Pons (tissue), 1 donor: ENCODE measurements at places on chromosomes 1 and 21.

GRCh38 chr21:43654806-43655489 is 4.3 kb downstream of the HSF2BP start:
- no peak for DNase-seq

DNA sequence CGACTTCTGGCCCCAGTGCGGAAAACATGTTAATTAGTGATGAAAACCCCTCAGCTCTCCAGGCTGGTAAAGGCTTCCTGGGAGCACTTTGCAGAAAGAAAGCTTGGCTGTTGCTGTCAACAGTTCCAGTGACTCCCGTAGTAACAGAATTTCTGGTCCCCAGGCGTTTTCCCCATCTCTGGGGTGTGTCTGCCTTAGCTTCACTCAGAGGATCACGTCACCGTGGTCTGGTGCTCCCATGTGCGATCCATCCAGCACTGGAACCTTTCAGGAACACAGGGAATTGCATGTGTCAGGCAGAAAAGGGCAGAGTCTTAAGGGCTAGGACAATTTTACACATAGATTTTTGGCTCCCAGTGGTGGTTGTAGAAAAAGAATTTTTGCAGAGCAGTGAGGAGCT is 470.4 kb upstream of the USP24 start:
- DNase-seq: no peak

GRCh38 chr21:46033410-46034400 is 52.1 kb downstream of the COL6A1 start:
- DNase-seq: no peak

DNA sequence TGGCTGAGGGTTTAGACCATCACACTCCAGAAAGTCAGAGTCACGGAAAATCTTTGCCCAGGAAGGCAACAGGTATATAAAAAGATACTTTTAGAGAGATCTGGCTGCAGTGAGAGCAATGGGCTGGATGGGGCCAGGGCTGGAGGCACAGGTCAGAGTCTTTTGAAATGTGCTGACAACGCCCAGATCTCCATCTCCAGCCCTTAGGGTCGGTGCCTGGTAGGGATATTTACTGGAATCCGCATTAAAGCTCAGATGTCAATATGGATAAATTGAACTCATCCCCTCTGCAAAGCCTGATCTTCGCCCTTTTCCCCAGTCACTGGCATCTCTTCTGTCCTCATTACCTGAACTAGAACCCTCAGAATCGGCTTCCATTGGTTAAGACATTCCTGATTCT is 82.2 kb downstream of the BCAR3 start:
- DNase-seq: no peak

- no peak for DNase-seq
These were observed 34.3 kb upstream of the EDEM3 start for GRCh38 chr1:184788970-184789369.

DNA sequence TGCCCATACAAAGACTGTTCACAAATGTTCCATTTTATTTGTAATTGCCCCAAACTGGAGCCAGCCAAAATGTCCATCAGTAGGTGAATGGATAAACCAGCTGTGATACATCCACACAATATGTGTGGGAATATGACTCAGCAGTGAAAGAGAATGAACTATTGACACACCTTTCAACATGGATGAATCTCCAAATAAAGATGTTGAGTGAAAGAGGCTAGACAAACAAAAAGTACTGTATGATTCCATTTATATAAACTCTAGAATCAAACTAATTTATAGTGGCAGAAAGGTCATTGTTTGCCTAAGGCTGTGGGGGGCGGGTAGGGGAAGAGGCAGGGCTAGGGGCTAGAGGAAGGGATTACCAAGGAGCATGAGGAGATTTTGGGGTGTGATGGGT is 4.5 kb downstream of the DHCR24 start:
- DNase-seq: no peak

DNA sequence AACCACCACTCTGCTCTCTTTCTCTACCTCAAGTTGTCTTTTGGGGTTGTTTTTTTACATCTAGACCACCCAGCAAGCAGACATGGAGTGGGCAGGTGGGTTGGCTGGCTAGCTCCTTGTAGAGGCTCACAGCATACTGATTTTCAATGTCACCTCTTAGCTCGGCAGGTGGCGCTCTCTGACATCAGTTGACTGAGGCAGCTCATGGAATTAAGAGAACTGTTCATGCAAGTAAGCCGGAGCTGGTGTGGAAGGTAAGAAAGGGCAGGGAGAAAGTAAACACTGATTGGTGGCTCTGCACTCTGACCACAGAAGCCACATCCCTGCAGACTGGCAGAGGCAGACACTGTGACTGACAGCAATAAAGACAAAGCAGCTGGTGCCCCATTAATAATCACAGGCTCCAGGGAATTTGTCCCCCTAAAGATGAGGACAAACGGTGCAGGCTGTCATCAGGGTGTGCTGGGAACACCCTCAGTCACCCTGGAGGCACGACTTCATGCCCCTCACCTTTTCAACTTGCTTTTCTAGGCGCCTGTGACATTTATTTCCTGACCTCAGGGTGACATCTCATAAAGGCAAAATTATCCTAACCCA is 226.8 kb downstream of the LMX1A start:
- DNase-seq: peak; percentile 80

- DNase-seq: no peak
These were observed 494 bp downstream of the NT5C1A start for GRCh38 chr1:39671433-39671792.

DNA sequence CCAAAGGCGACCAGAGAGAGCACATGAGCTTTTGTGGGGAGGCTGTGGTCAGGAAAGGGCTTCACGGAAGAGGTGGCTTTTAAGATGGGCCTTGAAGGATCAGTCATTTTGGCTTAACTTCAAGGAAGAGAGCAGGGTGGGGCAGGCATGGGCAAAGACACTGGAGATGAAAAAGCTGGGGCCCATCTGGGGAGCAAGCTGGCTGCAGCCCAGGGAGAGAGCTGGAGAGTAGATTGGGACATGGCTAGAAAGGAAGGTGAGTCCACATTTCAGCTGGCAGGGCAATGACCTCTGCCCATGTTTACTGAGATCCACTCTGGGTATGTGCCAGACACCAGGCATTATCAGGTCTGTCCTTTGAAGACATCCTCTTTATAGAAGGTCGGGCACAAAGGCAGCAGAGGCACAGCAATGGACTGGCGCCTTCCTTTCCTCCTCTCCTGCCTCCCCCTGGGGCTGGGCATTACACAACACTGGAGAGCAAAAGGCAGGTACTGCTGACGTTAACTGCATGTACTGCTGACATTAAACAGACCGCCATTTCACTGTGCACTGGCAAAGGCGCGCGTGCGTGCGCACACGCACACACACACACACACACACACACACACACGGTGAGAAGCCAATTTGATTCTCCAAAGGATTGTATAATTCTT is 2.2 kb upstream of the UBXN10 start:
- DNase-seq: no peak

DNA sequence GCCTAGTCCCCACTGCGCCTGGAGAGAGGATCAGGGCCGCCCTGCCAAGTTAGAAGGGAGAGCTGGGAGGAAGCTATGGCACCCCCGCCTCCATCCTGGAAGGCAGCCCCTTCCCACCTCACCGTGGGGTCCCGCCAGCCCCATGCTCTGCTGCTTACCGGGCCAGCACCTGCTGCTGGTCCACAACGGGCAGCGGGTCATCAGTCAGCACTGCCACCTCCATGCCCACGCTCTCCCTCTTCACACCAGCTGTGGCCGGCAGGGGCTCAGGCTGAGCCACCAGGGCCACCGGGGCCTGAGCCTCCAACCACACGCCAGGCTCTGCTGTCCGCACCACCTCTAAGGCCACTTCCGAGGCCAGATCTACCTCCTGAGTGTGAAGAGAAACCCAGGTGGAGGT is 23.5 kb upstream of the DDOST start:
- no peak for DNase-seq

- peak; percentile 87 for DNase-seq
These were observed 45.6 kb downstream of the SRRM1 start for GRCh38 chr1:24688621-24689195.

DNA sequence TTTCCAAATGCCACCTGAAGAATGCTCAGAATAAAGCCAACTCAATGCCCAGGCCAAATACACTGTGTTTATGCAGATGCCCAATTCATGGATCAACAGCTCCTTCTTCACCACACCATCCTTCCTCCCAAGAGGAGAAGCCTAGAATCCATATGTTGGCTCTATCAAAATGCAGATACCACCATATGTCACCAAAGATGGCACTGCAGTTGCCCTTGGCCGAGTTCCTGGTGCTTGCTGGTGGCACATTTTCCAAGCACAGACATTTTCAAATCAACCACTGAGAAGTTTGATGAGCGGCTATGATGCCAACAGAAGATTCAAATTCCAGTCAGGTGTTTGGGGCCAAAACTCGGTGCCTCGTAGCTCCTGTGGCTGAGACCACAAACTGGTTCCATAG is 430.3 kb downstream of the AJAP1 start:
- peak; percentile 5 for DNase-seq

- no peak for DNase-seq
These were observed 69.0 kb upstream of the MUTYH start for GRCh38 chr1:45409276-45409675.

- DNase-seq: peak; percentile 43
These were observed 56.1 kb upstream of the IRF2BP2 start for GRCh38 chr1:234665975-234666605.

DNA sequence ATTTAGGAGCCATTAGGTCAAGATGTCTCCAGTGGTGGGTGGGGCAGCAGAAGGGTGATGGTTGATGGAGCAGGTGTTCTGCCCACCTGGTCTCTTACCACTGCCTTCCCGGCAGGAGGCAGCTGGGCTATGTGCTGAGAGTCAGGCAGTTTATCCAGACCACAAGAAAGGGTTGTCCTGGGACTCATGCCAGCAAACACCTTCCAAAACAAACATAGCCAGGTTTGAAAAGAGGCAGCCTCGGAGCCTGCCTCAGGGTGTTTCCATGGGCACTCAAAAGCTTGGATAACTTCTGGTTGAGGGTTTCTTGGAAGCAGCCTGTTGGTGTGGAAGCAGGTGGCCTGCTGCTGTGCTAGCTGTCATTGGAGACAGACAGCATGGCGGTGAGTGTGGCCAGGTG is 187.2 kb downstream of the PCP4 start:
- no peak for DNase-seq

- DNase-seq: no peak
These were observed 35.4 kb upstream of the TXLNA start for GRCh38 chr1:32144033-32144432.

DNA sequence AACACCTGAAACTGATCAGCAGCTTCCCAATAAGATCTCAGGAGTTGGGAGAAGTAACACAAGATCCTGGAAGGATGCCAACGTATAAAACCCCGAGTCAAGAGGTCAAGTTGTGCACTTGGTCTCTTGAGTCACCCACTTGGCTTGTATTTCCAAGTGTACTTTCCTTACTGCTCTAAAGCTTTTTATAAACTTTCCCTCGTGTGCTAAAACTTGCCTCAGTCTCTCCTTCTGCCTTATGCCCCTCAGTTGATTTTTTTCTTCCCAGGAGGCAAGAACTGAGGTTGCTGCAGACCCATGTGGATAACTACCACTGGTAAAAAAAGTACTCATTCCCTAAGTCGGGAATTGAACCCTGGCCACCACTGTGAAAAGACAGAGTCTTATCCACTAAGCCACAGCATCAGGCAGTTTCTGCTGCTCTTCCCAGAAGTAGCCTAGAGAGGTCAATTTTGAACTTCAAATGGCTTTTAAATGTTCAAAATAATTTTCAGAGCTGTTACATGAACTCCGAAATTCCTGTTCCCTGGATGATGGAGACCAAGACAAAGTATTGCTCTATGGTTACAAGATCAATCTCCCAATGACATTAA is 28.9 kb downstream of the ITLN2 start:
- peak; percentile 45 for DNase-seq

GRCh38 chr1:77313491-77313890 is 31.7 kb downstream of the AK5 start:
- DNase-seq: no peak

GRCh38 chr1:167266965-167267364 is 46.3 kb downstream of the POU2F1 start:
- DNase-seq: no peak

GRCh38 chr1:150168960-150169601 is 19.4 kb downstream of the PLEKHO1 start:
- no peak for DNase-seq

DNA sequence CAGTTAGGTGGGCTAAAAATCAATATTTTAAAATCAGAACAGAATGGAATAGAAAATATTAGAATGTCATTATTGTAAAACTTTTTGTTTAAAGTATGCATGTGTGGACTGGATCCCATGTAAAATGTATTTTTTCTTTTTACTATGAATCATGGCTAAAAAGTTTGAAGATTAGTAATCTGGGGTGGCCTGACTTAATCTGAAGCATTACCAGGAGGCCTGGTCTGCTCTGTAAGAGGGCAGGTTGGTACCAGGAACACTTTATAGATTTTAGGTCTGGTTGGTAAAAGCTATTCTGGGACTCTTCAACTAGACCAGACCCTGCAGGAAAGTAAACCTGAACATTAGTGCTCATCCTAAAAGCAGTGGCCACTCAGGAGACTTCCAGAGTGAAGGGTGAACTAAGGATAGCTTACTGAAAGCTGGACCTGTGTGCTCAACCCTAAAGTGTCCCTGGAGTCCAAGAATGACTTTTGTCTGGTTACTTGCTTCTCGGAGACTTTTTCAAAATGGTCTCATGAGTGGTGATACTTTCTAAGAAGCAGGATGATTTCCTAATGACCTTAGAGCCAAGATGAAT is 16.5 kb downstream of the RGL1 start:
- no peak for DNase-seq

GRCh38 chr1:177211231-177211630 is 40.5 kb downstream of the BRINP2 start:
- DNase-seq: no peak

GRCh38 chr1:234186037-234186688 is 187.1 kb upstream of the COA6 start:
- no peak for DNase-seq

GRCh38 chr1:242847390-242847993 is 323.0 kb upstream of the PLD5 start:
- no peak for DNase-seq

- no peak for DNase-seq
These were observed 30.3 kb upstream of the RLF start for GRCh38 chr1:40130892-40131291.

DNA sequence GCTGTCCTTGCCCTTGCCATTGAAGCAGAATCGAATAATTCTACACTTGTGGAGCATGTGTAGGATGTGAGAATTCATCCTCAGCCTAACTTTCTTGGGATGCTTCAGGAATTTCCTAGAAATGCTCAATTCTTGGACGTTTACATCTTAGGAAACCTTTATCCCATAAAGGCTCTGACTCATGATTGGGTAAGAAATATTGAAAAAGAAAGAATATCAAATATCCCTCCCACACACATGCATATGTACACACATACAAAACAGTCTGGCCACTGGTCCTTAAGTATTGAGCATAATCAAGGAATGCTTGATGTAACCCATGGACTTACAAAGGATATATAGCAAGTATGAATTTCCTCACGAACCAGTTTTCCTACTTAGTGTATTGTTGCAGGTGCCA is 83.9 kb upstream of the IPO9 start:
- DNase-seq: no peak

GRCh38 chr1:204207136-204207616 is 6.6 kb downstream of the GOLT1A start:
- peak; percentile 20 for DNase-seq
